CD4-positive, alpha-beta T cell treated with Interleukin-15 for 4 hours (primary cell): ENCODE measurements at places on chromosomes 6 and 20.

GRCh38 chr6:126170978-126171382 lies 168.9 kb upstream of the CENPW start:
- DNase-seq, result peak; percentile 26

GRCh38 chr6:69059413-69059812 lies 424.3 kb downstream of the ADGRB3 start:
- no peak for DNase-seq

DNA sequence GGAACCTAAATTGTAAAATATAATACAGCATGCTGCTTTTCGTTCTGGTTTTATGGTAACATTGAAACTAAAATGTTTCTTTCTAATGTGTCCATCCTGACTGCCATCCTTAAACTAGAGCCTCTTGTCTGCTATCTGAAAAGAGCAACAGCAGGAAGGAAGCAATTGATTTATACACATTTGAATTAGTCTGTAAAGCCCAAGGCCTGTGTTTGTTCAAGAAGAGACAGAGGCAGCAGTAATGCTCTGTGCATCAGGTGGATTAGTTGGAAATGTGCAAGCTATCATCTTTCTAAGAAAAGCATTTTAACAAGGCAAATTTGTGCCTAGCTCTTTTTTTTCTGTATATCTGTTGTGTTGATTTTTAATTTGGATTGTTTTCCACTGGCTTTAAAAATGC lies 128.6 kb downstream of the SCAF8 start:
- no peak for DNase-seq

GRCh38 chr6:108739496-108740330 lies 108.5 kb upstream of the ARMC2 start:
- DNase-seq, result no peak

DNA sequence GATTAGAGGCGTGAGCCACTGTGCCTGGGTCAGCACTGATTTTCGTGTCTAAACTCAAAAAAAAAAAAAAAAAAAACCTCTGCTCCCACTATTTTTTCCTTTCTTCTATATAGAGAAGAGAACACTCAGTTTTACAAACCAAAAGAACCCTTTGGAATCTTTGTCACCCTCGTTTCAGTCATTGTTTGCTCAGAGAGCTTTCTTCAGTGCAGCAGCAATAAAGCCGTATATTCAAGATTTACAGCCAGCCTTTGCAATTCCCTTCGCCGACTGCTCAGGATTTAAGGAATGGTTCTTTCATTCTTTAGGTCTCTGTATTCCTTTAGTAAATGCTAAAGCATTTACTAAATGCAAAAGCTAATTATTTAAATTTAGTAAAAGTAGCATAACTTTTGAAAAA lies 20.1 kb downstream of the RIOK1 start:
- no peak for DNase-seq
